ENCODE measurements at places on chromosomes 6 and 20.

GRCh38 chr6:24949020-24949569 lies 13.3 kb upstream of the RIPOR2 start:
- no peak for DNase-seq

GRCh38 chr6:842141-842540 lies 149.2 kb upstream of the EXOC2 start:
- no peak for DNase-seq

GRCh38 chr6:163214259-163214658 lies 200.3 kb upstream of the QKI start:
- no peak for DNase-seq

- no peak for DNase-seq
These were observed 21.9 kb upstream of the SCUBE3 start for GRCh38 chr6:35191889-35192288.

Measured in HFF-Myc (cell line).